ENCODE measurements at places on chromosomes 13 and 19. TPM values are rescaled to one million over a fixed set of nuclear protein-coding genes. Genes with fewer than 3 reads are reported as not detected.

SLC25A42 gene
- 12.9 TPM for polyA plus RNA-seq

KLF1 gene
- polyA plus RNA-seq, result 0.79 TPM

ZNF225 gene
- 6.8 TPM for polyA plus RNA-seq

NRTN gene
- 2.3 TPM for polyA plus RNA-seq

IL12RB1 gene
- polyA plus RNA-seq, result 1.2 TPM

AMER2 gene
- polyA plus RNA-seq, result 0.39 TPM

DNA sequence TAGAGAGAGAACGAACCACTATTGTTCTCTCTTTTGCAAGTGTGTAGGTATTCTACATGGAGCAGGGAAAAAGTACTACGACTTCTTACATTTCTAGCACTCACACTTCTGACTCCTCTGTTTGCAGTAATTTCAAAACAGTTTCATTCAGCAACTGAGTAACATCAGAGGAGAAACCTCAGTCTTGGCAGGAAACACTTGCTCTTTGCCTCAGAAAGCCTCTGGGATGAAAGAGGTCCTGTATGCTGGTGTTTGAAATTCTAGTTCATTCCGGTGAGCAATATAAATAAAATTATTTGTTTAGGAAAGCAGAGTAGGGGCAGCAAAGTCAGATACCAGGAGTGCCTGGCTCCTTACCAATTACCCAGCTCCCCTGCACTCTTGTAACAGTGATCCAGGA lies 595.5 kb downstream of the TBC1D4 start:
- H3K27me3 ChIP-seq, result no peaks in the 10 kb centered on the region
- no peak for DNase-seq
- no peak overlapping the region for H3K27ac ChIP-seq
- no peaks in the 10 kb centered on the region for H3K4me1 ChIP-seq
- no peaks in the 10 kb centered on the region for H3K36me3 ChIP-seq
- H3K4me3 ChIP-seq, result no peak overlapping the region

- peaks cover 12% of the 10 kb centered on the region for H3K36me3 ChIP-seq
- no peaks in the 10 kb centered on the region for H3K27me3 ChIP-seq
- no peak overlapping the region for H3K27ac ChIP-seq
- H3K4me1 ChIP-seq, result no peaks in the 10 kb centered on the region
- no peak for DNase-seq
- H3K4me3 ChIP-seq, result no peak overlapping the region
Observed at GRCh38 chr19:3440082-3440481, 40.2 kb downstream of the SMIM24 start.

DNA sequence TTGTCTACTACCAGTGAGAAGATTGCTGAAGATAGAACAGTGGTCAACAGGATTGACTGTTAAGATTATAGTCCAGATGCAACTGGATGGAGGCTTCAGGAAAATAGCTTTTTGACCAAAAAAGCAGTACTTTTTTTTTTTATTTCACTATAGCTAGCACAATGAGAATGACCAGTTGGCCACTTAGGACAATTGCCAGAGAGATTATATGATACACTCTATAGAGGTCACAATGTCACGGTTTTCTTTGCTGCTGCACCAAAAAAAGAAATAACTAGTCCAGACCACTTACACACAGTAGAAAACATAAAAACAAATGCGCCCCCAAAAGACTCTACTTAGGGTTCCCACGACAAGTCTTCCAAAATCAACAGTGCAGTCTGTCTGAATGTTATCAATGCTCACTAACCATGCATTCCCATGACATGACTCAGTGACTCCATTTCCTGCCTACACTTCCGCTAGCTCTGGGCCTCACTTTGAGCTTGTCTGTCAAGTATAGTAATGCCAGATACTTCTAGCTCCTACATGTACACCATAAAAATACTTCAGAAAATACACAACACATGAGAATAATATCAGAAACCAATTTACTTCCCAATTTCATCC lies 209.1 kb upstream of the STARD13 start:
- no peak for DNase-seq
- no peak overlapping the region for H3K27ac ChIP-seq
- H3K27me3 ChIP-seq, result no peaks in the 10 kb centered on the region
- H3K36me3 ChIP-seq, result no peaks in the 10 kb centered on the region
- H3K4me3 ChIP-seq, result no peak overlapping the region

DNA sequence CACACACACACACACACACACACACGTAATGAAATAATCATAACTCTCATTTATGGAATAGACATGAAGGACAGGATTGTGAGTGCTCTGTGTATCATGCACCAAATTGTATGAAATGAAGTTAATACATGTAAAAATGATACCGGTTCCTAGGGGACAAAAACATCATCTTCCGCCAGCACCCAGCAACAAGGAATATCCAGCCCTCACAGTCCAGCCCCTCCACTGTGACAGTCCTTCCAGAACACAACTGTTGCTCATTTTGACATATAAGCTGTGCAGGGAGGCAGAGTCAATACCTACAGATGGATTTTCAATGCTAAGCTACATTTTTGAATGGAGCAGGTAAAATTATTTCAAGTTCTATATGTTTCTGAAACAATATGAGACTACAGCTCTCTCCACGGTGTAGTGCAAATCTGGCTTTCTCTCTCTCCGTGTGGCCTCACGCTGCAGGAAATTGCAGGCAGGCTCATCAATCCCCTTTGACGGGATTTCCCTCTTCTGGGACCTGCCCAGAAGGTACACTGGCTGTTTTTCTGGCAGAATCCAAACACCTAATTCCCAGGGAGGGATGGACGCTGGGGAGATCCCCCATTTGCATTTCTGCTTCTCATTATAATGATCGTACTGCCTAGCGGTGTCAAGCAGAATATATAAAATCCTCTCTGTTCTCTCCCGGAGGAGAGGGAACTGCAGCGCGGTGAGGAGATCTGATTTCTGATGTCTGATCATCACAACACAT lies 494.0 kb downstream of the LIG4 start:
- H3K27me3 ChIP-seq, result no peaks in the 10 kb centered on the region
- no peaks in the 10 kb centered on the region for H3K36me3 ChIP-seq
- no peaks in the 10 kb centered on the region for H3K4me1 ChIP-seq
- H3K27ac ChIP-seq, result no peak overlapping the region
- H3K4me3 ChIP-seq, result no peak overlapping the region

GRCh38 chr19:39265321-39265916 lies 2.8 kb upstream of the IFNL2 start:
- no peaks in the 10 kb centered on the region for H3K36me3 ChIP-seq
- H3K4me3 ChIP-seq, result no peak overlapping the region
- DNase-seq, result no peak
- no peak overlapping the region for H3K27ac ChIP-seq
- peaks cover 2% of the 10 kb centered on the region for H3K4me1 ChIP-seq
- peaks cover 49% of the 10 kb centered on the region for H3K27me3 ChIP-seq

- DNase-seq, result no peak
- no peaks in the 10 kb centered on the region for H3K36me3 ChIP-seq
- peaks cover 43% of the 10 kb centered on the region for H3K27me3 ChIP-seq
- no peak overlapping the region for H3K27ac ChIP-seq
Observed at GRCh38 chr19:41940731-41941409, 12.6 kb upstream of the ERFL start.

All from large intestine (tissue), 12 donors.